ENCODE measurements at places on chromosomes 13 and 19.

GRCh38 chr19:46404055-46404752, 9.2 kb downstream of the CCDC8 start:
- DNase-seq: no peak

DNA sequence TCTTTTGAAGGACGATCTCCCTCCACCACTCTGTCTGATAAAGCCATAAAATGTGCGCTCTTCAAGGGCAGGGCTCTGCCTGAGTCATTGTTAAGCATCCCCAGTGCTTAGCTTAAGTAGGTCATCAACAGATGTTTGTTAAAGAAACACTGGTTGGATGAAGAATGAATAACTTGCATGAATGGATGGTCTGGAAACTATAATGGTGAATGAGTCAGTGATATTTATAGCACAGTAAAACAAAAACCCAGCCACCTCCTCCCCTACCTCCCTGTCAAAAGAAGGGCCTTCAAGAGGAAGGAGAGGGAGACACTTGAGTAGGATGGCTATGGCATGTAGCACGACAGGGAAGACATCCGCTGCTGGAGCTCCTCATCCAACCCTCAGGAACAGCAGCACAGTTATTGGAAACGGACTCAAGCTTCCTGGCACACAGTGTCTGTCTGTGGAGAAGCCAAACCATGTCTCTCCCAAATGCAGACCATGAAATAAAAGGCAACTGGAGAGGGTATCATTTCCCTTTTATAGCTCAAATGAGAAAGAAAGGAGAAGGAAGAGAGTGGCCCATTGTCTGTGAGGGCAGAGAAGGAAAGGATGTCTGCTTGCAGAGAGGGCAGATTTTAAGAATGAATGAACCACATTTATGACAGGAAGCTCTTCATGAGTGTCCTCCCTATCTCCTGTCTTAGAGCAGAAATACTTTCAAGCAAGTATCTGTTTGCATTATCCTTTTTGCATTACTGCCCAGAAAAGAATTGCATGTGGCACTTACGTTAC, 183.5 kb upstream of the UBL3 start:
- no peak for DNase-seq

DNA sequence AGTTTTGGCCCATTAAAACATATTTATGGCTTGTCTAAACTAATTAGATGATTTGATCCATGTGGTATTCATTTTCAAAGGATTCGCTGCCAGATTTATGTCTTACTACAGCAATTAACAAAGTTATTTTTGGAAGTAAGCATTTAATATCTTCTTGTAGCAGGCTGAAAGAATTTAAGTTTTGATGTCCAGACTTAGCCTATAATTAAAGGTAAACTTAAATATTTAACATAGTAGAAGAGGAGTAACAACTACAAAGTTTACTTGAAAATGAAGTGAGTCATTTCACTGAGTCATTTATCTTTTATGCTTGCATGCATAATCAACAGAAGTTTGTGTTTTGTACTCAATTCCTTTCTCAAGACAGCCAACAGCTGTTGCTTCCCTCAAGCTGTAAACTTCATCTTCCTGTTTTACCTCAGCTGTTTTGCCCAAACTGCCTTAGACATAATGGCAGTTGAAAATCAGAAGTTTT, 58.1 kb downstream of the EDNRB start:
- no peak for DNase-seq

DNA sequence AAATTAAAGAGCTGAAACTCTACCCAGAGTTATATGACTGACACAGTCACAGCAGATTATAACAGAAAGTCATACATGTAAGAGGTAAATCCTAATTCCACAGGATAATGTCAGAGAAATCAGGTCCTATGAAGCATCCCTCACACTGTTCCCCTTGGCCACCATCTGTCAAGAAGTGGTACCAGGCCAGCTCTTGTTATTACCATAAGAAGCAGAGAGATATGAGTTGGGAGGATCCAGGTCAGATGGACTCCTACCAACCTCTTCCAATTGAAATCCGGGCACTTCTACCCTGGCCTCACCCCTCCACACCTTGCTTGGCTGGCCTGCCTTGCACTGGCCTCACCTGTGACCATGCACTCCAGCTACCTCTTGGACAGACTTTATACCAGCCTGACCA, 353.2 kb downstream of the DNAJC15 start:
- no peak for DNase-seq

GRCh38 chr19:38512277-38512676, 78.8 kb downstream of the RYR1 start:
- DNase-seq: no peak

GRCh38 chr19:4232614-4233281, 3.4 kb downstream of the EBI3 start:
- DNase-seq: no peak

GRCh38 chr19:4588291-4588761, 28.8 kb upstream of the SEMA6B start:
- DNase-seq: no peak

GRCh38 chr13:88764103-88764502, 1092.9 kb downstream of the SLITRK5 start:
- no peak for DNase-seq

- DNase-seq: no peak
Measured at GRCh38 chr19:14826006-14826405, 9.0 kb downstream of the OR7A5 start.

- DNase-seq: no peak
Measured at GRCh38 chr13:109309625-109310363, 476.6 kb downstream of the IRS2 start.

GRCh38 chr13:91719033-91719432, 320.6 kb downstream of the GPC5 start:
- no peak for DNase-seq

DNA sequence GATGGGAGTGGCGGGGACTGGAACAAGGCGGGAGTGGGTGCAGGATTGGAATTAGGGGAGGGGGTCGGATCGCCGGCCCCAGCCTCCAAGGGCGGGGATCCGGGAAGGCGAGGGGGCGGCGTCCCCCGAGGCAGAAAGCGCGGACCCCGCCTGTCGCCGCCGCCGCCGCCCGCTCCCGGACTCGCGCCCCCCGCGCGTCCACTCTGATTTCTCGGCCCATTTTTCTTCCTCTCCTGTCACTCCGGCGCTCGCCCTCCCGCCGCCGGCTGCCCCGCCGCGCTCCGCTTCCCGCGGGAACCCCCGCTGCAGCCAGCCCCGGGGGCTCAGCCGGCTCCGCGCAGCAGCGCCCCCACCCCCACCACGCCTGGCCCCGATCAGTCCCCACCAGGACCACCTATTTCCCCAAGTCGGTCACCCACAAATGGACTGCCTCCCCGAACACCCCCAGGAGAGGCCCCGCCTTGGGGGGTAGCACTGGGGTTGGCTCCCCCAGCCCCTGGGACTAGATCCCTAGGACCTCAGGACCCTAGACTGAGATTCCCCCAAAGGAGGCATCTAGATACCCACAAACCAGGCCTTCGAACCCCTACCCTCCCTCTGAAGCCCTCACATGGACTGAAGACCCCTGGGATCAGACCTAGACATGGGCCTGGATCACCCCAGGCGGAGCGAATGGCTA, 12.6 kb upstream of the ERFL start:
- no peak for DNase-seq
